ENCODE measurements at places on chromosomes 5 and 9. TPM values are rescaled to one million over a fixed set of nuclear protein-coding genes. Genes with fewer than 3 reads are reported as not detected.
A peak's percentile ranks its signal among the peaks of the same experiment; 100 is the strongest.

DNA sequence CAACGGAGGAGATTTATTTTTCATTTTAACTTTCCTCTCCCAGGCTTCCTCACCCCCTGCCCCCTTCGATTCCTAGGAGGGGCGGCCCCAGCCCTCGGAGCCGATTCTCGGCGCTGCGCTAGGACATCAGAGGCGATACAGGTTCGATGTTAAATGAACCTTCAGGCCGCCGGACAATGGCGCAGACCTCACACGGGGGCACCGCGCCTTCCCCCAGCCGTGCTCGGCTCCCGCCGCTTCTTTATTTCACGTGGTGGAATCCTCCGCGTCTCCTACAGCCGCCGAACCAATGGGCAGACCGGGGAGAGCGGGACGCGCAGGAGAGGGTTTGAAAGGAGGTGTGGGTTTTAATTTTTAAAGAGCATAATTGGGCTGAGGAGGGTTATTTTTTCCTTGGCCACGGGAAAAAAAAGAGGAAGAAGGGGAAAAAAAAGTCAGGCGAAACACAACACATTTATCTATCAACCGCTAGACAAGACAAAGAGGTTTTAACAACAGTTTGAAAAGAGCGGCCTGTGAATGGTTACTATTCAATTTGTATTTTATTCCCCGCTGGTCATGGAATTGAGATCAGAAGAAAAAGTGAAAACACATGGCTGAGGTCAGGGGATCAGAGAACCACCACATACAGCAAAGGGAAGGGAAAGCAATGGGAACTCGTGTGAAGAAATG lies 126.8 kb downstream of the TMEM174 start:
- H3K27me3 ChIP-seq: peaks cover 90% of the 10 kb centered on the region
- no peak for DNase-seq
- peak overlapping the region; percentile 88 for H3K27ac ChIP-seq
- H3K36me3 ChIP-seq: no peaks in the 10 kb centered on the region

GRCh38 chr9:133917375-133917774 lies 74.7 kb downstream of the VAV2 start:
- H3K27me3 ChIP-seq: no peaks in the 10 kb centered on the region
- H3K4me1 ChIP-seq: peaks cover 74% of the 10 kb centered on the region
- peak overlapping the region; percentile 81 for H3K27ac ChIP-seq
- H3K4me3 ChIP-seq: no peak overlapping the region
- no peaks in the 10 kb centered on the region for H3K36me3 ChIP-seq

DNA sequence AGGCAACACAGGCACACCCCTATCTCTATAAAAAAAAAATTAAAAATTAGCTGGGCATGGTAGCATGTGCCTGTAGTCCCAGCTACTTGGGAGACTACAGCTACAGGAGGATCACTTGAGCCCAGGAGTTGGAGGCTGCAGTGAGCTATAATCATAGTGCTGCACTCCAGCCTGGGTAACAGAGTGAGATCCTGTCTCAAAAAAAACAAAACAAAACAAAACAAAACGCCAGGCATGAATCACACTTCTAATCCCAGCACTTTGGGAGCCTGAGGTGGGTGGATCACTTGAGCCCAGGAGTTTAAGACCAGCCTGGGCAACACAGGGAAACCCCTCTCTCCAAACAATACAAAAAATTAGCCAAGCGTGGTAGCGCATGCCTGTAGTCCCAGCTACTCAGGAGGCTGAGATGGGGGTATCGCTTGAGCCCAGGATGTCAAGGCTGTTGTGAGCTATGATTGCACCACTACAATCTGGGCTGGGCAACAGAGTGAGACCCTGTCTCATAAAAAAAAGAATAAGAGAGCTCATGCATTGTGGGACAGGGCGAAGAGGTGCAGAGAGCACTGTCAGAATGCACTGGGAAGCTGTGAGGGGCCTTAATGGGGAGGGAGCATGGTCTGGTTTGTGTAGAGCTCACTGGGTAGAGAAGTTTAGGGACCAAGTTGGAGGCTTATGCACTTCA lies 8.4 kb upstream of the SAP30L start:
- DNase-seq: no peak
- H3K36me3 ChIP-seq: peaks cover 87% of the 10 kb centered on the region
- no peaks in the 10 kb centered on the region for H3K4me1 ChIP-seq
- H3K27ac ChIP-seq: no peak overlapping the region
- H3K27me3 ChIP-seq: no peaks in the 10 kb centered on the region
- H3K4me3 ChIP-seq: no peak overlapping the region

DNA sequence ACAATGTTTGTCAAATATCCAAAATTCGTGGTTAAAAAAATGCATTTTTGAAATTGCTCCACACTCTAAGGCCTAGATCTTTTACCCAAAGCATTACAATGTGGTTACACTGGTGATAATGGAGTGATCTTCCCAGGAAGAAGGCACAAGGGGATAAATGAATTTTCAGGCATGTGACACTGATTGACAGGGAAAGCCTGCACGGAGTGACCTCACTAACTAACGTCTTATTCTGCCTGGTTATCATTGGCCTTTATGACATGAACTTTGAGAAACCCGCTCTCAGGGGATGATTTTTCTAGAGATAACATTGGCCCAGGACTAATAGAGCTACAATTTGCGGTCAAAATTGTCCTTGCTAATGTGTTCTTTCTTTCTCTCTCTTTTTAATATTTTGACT lies 137.6 kb downstream of the PRKACG start:
- no peaks in the 10 kb centered on the region for H3K27me3 ChIP-seq
- H3K27ac ChIP-seq: no peak overlapping the region
- no peak for DNase-seq

DNA sequence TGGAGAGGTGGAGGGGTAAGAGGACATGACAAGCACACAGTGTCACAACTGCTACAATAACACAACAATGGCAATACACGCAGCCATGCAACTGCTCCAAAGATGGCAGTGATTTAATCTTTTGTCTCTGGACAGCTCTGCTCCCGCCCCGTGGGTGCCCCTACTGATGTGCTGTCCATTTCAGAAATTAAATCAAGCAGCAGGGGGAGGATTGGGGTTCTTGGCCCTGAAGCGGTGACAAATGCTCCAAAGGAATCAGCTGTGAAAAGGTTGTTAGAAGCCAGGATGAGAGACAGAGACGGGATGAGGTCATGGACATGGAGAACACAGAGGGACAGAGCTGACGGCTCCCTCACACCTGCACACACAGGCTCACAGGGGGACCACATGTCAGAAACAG lies 22.6 kb downstream of the CNTFR start:
- no peak for DNase-seq
- H3K4me1 ChIP-seq: peaks cover 20% of the 10 kb centered on the region
- no peaks in the 10 kb centered on the region for H3K27me3 ChIP-seq
- no peak overlapping the region for H3K4me3 ChIP-seq

DNA sequence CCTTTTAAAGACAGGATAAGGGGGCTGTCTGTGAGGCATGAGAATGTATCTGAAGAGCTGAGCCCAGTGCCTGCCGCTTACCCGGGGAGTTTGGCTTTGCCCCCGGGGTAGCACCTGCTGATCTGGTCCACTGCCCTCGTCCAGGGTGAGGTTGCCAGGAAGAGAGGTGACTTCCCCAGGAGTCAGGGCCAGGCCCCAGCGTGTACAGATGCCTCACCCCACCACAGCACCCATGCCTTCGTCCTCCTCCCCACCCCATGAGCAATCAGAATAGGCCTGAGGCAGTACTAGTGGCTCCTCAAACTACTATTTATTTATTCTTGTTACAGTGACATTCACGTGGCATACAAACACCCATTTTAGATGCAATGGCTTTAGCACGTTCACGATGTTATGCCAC lies 15.7 kb upstream of the AIF1L start:
- no peaks in the 10 kb centered on the region for H3K4me1 ChIP-seq
- no peaks in the 10 kb centered on the region for H3K36me3 ChIP-seq
- no peak overlapping the region for H3K4me3 ChIP-seq
- no peak overlapping the region for H3K27ac ChIP-seq
- no peak for DNase-seq

- H3K27ac ChIP-seq: no peak overlapping the region
- no peaks in the 10 kb centered on the region for H3K36me3 ChIP-seq
- no peaks in the 10 kb centered on the region for H3K4me1 ChIP-seq
- H3K4me3 ChIP-seq: no peak overlapping the region
- H3K27me3 ChIP-seq: no peaks in the 10 kb centered on the region
Measured at GRCh38 chr5:167835146-167835545, 456.3 kb upstream of the WWC1 start.

- no peaks in the 10 kb centered on the region for H3K27me3 ChIP-seq
- no peaks in the 10 kb centered on the region for H3K4me1 ChIP-seq
- no peaks in the 10 kb centered on the region for H3K36me3 ChIP-seq
Measured at GRCh38 chr9:9286001-9286400, 1326.8 kb downstream of the PTPRD start.

- no peak for DNase-seq
- peak overlapping the region; percentile 89 for H3K4me3 ChIP-seq
- H3K36me3 ChIP-seq: no peaks in the 10 kb centered on the region
- peaks cover 22% of the 10 kb centered on the region for H3K4me1 ChIP-seq
Measured at GRCh38 chr5:80655231-80655774, 520 bp upstream of the DHFR start.

- H3K36me3 ChIP-seq: no peaks in the 10 kb centered on the region
- DNase-seq: no peak
- H3K27me3 ChIP-seq: no peaks in the 10 kb centered on the region
- peaks cover 14% of the 10 kb centered on the region for H3K4me1 ChIP-seq
- no peak overlapping the region for H3K27ac ChIP-seq
- no peak overlapping the region for H3K4me3 ChIP-seq
Measured at GRCh38 chr5:76606701-76607100, 16.5 kb downstream of the F2RL2 start.

- H3K4me1 ChIP-seq: no peaks in the 10 kb centered on the region
- no peak overlapping the region for H3K27ac ChIP-seq
- H3K36me3 ChIP-seq: no peaks in the 10 kb centered on the region
- H3K27me3 ChIP-seq: no peaks in the 10 kb centered on the region
Measured at GRCh38 chr5:60577116-60577515, 122.8 kb downstream of the DEPDC1B start.

DNA sequence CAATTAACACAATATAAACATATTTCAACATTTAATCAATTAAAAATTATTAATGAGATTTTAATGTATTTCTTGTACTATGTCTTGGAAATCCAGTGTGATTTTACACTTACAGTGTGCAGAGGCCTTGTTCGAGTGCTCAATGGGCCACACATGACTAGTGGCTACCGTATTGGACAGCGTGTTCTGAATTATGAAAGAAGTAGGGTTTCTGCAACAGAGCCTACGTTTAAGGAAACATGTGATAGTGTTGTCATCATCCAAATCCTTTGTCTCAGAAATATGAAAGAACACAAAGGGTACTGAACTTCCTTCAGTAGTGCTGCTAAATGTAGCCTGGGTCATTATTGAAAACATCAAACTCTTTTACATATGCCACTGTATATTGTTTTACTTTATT lies 29.5 kb downstream of the NPR3 start:
- no peak overlapping the region for H3K27ac ChIP-seq
- no peak overlapping the region for H3K4me3 ChIP-seq
- H3K36me3 ChIP-seq: no peaks in the 10 kb centered on the region
- no peaks in the 10 kb centered on the region for H3K27me3 ChIP-seq

- DNase-seq: no peak
- no peak overlapping the region for H3K4me3 ChIP-seq
- H3K4me1 ChIP-seq: peaks cover 14% of the 10 kb centered on the region
- peak overlapping the region; percentile 29 for H3K27ac ChIP-seq
- H3K27me3 ChIP-seq: no peaks in the 10 kb centered on the region
- H3K36me3 ChIP-seq: no peaks in the 10 kb centered on the region
Measured at GRCh38 chr5:144028058-144028457, 142.4 kb downstream of the YIPF5 start.

GRCh38 chr9:10003047-10003446 lies 609.8 kb downstream of the PTPRD start:
- DNase-seq: no peak
- no peak overlapping the region for H3K4me3 ChIP-seq
- peaks cover 13% of the 10 kb centered on the region for H3K4me1 ChIP-seq
- no peaks in the 10 kb centered on the region for H3K27me3 ChIP-seq
- H3K36me3 ChIP-seq: no peaks in the 10 kb centered on the region

DNA sequence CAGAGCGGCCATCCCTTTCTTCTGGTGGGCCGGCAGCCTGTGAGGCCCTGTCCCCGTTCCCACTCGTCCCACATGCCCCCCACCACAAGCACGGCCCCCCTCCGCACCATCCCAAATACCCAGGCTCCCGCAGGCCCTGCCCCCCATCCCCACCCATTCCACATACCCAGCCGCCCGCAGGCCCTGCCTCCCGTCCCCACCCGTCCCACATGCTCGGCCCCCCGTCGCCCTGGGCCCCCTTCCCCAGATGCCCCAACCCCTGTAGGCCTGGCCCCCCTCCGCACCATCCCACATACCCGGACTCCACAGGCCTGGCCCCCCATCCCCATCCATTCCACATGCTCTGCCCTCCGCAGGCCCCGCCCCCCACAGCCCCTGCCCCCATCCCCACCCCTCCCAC lies 11.5 kb downstream of the SLC6A19 start:
- no peaks in the 10 kb centered on the region for H3K4me1 ChIP-seq
- peaks cover 11% of the 10 kb centered on the region for H3K27me3 ChIP-seq
- H3K36me3 ChIP-seq: no peaks in the 10 kb centered on the region
- no peak overlapping the region for H3K27ac ChIP-seq

Gene SOWAHA
- 0.44 TPM for total RNA-seq

Gene ARHGEF39
- total RNA-seq: 1.0 TPM

Gene ZNF483
- 11.3 TPM for total RNA-seq

Gene ABL1
- total RNA-seq: 58.0 TPM

Gene CD72
- total RNA-seq: 1.9 TPM

Gene NUTM2F
- not detected for total RNA-seq

Gene STK10
- 35.4 TPM for total RNA-seq
